NCI-H226 (cell line): ENCODE measurements at places on chromosomes 3 and 15.
A peak's percentile ranks its signal among the peaks of the same experiment; 100 is the strongest.

DNA sequence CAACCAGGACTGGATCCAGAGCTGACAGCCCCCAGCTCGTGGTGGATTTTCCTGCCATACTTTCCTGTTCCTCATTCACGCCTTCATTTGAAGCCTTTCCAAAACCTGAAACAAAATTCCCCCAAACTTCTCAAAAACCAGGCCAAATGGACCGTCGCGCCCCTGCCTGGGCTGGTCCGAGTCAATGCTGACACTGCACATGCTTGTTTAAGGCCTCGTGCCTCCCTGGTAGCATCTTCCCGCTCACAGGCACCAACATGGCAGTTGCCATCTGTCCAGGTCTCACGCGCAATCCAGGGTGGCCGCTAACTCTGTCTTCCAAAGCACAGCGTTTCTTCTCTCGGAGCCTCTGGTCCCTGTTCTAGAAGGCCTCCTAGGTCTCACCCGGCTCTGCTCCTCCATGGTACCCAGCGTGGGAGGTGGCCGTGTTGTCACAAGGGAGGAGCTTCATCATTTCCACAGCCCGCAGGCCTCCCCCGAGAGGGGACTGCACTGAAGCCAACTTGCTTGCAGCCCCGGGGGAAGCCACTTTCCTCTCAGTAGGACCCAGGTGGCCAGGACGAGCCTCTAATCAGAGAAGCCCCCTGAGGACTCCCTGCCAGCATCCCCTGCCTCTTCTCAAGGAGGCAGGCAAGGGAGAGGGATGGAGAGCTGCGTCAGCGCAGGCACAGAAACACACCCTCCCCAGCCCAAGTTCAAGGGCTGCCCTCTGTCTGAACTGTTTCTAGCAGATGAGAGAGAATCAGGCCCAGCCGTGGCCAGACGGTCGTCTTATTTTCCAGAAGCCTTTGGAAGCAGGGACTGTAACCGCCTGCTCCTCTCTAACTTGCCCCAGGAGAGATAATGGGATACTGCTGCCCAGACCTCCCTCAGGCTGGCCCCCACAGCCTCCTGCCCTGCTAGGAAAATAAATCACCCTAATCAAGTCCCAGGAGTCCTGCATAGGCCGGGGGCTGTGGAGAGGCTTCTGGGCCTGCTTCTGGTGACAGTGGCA lies 152.8 kb upstream of the TLE3 start:
- DNase-seq, result no peak

GRCh38 chr3:192840143-192840836 lies 77.4 kb downstream of the MB21D2 start:
- DNase-seq, result no peak

- no peak for DNase-seq
Observed at GRCh38 chr3:9779075-9779593, 9.4 kb upstream of the CAMK1 start.

DNA sequence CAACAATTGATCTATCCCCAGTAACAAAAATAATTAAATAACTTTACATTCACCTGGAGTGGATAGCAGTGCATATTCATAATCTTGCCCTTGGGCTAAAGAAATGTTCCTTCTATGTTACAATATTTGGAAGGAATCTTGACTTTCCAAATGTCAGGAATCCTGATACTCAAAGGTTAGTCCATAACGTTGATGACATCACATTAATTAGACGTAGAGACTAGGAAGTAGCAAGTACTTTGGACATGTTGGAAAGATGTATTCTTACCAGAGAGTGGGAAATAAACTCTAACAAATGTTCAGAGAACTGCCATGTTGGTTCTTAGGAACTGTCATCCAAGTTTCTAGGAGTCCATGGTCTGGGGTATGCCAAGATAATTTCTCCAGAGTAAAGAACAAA lies 70.6 kb upstream of the SLC25A36 start:
- DNase-seq, result no peak

- DNase-seq, result peak; percentile 72
Observed at GRCh38 chr3:185084901-185085300, 68.0 kb downstream of the C3orf70 start.

GRCh38 chr3:192957441-192958021 lies 39.9 kb upstream of the MB21D2 start:
- peak; percentile 91 for DNase-seq

DNA sequence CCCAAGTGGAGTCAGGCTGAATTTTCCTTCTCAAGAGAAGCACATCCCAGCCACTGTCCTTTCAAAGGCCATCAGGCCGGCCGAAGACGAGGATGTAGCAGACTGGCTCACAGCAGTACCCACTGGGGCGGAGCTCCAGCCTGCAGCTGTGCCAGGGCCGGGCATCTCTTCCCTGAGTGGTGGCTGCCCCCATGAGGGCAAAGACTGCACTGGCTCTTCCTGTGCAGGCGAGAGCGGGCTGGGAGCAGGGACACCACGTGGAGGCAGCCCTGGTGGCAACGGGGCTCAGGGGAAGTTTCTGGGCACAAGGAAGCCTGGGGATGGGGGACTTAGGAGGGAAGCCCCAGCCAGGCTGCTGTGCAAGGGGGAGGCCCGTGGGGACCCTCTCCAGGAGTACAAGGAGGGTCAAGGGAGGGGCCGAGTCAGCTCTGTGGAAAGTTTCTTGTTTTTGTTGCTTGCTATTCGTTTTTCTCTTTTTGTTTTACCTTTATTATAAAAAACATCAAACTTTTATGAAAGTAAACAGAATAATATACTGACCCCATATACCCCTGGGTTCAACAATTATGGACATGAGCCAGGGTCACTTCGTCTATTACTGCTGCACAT lies 66.1 kb downstream of the RPN1 start:
- DNase-seq, result peak; percentile 71

DNA sequence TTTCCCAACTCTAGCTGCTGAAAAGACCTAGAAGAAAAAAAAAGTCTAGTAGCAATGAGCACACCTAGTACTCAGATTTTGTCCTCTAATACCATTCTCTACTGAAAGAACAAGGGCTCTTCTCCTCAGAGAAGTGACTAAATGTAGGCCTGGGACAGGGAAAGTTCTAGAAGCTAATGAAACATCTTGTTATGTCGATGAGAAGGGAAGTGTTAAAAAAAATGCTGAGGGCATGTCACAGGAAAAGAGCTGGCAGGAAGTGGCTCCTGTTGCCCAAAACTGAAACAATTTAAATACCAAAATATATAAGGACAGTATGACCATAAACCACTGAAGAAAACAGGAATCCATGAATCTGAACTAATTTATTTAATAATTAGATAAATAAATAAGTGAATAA lies 581.4 kb upstream of the TBL1XR1 start:
- DNase-seq, result no peak

DNA sequence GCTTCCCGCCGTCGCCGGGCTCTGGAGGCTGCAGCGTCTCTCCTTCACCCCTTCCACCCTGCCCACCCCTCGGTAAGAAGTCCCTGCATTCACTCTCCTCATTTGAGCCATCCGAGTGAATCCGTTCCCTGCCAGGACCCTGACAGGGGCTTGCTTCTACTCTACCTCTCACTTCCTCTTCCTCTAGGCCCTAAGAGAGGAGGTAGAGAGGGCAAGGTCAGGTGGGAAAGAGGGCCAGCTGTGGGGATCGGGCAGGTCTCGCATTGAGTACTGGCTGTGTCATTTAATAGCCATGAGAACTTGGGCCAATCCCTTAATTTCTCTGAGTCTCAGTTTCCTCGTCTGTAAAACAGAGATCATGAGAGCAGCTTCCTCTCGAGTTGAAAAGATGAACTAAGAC lies 283.6 kb downstream of the UACA start:
- DNase-seq, result no peak

GRCh38 chr3:148269816-148270215 lies 427.9 kb upstream of the AGTR1 start:
- DNase-seq, result no peak

DNA sequence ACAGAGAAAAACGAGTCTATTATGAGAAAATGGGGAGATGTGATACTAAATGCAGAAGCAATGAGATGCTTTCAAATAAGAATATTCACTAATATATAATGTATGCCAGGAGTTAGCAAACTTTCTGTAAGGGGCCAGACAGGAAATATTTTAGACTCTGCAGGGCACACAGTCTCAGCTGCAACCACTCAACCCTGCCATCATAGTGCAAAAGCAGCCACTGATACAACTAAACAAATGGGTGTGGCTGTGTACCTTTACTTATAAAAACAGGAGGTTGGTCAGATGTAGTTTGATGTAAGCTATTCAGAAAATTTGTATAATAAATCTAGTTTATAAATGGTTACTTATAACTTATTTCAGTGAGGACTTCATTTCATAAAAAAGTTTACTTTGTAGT lies 78.1 kb downstream of the FBXL22 start:
- no peak for DNase-seq

DNA sequence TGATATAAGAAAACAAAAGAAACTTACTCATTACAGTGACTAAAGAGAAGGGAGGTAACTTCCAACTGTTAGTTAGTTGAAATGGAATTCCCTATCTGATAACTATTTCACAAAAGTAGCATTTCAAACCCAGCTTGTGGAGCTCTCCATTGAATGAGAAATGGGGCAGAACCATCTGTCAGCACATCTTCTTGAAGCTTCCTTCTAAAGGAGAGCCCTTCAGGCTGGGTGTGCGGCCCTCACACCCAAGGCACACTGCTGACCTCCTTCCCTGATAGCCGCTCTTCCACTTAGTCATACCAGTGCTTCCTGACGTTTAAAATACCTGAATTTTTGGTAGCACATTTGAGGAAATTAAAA lies 28.1 kb upstream of the VEPH1 start:
- peak; percentile 91 for DNase-seq

GRCh38 chr3:183303690-183304089 lies 50.6 kb downstream of the B3GNT5 start:
- DNase-seq, result no peak
